Cortex of kidney (tissue), 1 donor: ENCODE measurements at places on chromosomes 13 and 19.

DNA sequence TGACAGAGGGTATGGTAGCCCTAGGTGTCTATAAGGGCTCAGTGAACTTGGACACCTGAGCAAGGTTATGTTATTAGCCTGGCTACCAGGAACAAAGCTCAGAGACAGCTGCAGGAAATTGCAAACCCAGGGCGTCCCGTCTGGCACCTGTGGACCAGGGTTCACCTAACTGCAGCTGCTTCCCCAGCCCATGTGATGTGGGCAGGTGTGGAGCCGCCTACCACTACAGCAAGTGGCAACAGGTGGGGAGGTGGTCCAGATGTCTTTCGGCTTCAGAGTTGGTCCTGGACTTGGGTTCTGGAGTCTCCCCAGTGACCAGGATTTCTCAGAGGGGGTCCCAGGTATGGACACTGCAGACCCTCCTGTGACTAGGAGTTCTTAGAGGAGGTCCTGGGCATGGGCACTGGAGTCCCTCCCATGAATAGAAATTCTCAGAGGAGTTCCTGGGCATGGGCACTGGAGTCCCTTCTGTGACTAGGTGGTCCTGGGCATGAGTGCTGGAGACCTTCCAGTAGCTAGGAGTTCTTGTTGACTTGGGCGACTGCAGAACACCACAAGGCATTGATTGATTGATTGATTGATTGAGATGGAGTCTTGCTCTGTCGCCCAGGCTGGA, 25.2 kb downstream of the ACTL9 start:
- DNase-seq = no peak

- no peak for DNase-seq
These were observed 2.2 kb downstream of the CLEC11A start for GRCh38 chr19:50725218-50725910.

DNA sequence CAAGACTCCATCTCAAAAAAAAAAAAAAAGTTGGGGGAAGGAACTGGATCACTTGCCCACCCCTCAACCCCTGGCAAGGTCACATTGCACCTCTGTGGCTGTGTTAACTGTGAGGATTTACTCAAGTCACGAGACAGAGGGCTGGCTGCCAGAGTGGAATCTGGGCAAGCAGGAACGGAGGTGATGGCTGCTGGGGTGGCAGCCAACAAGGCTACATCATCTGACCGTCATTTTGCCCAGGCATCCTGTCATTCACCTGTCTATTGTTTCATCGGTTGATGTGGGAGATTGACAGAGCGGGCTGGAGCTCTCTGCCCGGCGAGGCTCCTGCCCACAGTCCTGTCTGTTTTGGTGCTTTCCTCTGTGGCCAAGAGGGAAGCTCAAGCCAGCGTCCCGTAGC, 75.7 kb downstream of the DPF1 start:
- no peak for DNase-seq

DNA sequence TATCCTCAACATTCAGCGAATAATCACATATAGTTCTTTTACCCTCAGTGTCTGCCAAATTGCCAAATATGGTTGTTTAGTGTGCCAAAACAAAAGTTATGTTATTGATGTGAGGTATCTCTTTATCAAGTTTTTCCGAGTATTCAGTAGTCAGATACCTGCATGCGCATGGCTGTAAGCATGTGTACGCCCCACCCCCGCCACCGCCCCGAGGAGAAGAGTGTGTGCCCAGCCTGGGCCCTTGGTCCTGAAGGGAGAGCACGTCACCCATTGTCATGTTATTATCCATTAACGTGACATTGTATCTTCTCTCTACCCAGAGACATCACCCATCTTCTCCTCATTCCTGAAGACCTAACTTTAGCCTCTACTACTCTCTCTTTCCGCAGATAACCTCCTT, 147.0 kb downstream of the SHISA2 start:
- no peak for DNase-seq

DNA sequence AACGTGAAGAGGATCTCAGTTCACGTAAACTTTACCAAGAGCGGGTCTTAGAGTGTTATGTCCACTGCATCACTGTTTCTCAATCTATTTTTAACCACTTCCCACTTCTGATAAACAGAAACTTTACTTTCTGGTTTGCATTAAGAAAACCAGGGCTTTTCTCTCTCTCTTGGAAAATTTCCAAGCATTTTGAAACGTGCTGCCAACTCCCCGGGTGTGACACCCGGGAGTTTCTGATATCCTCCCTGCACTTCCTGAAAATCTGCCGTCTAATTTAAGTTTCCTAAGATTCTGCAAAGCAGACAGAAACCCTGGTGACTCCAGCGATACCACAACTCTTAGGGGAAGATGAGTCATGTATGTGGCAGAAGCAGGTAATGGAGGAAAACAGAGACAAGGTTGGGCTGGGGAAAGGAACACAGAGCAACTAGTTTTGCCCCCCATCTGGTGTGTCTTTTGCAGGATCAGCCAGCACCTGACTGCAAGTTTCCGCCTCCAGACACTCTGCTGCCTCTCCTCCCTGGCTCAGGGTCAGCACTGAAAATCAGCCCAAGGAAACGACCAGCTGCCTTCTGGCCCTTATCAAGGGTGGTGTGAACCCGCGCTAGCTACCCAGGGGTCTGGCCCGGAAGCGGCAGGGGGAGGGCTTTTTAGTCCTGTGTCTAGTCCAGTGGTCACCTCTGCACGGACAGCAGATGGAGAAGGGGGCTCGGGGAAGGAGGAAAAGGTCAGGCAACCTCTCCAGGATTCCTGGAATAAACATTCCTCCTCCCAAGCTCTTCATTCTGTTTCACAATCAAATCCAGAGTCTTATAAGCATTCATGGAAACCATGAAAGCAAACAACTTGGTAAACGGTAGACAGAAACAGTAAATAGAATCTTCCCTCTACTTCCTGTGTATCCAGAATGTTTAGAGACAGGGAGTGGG, 11.3 kb upstream of the FFAR2 start:
- no peak for DNase-seq

DNA sequence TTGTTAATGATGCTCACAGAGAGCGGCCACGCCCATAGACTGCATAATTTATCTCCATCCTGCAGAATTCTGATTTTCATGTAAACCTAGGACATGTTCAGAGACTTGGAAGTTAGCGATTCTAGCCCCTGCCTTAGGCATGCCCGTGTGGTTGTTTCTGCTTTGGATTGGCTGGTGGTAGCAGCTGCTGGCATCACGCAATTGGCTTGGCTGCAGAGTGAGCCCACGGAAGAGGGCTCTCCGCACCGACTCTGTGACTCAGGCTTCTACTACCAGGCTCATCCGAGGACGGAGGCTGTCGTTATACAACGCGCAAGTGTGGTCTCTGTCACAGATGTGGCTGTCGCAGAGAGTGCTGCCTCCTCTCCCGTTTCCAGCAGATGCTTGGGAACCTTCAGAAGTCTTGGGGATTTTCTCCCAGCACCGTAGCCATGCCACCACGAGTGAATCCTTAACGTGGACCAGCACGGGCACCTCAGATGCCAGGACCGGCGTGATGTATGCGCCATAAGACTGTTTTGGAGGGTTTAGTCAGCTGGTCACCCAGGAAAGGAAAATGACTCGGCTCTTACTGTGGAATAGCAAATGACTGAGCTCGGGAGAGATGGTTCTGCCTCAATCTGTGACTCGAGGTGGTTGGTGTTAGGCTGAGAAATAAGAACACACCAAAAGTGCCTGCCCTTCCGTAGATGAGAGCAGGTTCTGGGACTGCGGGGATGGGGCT, 61.0 kb upstream of the F7 start:
- no peak for DNase-seq

DNA sequence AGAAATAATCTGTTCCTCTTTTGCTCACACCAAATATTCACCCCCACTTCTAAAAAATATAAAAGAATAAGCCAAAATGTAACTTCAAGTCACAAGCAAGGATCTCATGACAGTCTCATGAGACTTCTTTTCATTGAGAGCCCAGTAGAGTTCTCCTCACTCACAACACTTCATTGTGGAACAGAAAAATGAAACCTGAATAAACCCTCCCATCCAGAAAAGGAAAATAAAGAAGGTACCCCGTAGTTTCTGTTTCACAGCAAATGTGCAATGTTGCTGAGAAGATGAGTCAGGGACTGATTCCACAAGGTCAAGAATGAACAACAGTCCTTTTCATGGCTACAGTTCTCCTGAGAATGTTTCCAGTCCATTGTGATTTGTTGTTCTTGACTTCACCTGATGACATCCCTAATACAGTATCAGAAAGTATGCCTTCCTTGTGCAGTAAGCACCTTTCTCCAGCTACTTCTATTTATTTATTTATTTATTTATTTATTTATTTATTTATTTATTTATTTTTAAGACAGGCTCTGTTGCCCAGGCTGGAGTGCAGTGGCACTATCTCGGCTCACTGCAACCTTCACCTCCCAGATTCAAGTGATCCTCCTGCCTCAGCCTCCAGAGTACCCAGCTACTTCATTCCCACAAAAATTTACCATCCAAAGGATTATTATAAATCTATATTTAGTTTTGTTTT, 6.4 kb upstream of the ZNF841 start:
- no peak for DNase-seq

- DNase-seq = no peak
These were observed 14.7 kb downstream of the CCDC169 start for GRCh38 chr13:36282821-36283432.

DNA sequence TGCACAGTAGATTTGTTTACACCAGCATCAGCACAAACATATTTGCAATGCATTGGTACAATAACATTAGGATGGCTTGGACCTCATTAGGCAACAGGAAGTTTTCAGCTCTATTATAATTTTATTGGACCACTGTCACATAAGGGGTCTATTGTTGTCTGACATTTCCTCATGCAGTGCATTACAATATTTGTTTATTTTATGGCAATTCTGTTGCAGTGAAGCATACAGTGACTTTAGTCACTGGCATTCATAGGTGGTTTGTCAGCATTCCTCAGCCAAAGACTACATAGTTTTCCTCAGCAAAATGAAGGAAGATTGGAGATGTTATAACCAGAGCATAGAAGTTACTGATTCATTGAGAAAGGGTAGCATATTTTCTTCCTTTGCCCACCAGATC, 1732.9 kb downstream of the PCDH9 start:
- no peak for DNase-seq

DNA sequence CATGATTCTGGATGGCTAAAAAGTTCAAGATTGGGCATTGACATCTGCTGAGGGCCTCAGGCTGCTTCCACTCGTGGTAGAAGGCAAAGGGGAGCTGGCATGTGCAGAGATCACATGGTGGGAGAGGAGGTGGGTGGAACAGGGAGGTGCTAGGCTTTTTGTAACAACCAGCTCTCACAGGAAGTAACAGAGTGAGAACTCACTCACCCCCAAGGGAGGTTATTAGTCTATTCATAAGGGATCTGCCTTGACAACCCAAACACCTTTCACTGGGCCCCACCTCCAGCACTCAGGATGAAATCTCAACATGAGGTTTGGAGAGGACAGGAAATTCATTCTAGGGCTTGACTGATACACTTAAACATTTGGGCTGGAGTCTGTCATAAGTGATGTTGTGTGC, 197.7 kb upstream of the RNF113B start:
- no peak for DNase-seq
